Karpas-422 (cell line): ENCODE measurements at places on chromosomes 13 and 19. TPM values are rescaled to one million over a fixed set of nuclear protein-coding genes. Genes with fewer than 3 reads are reported as not detected.

Gene MCEMP1
- not detected in 2 replicates for total RNA-seq

Gene N4BP2L2
- total RNA-seq: 71.2 and 138 TPM in 2 replicates

Gene ONECUT3
- total RNA-seq: not detected in 2 replicates

DNA sequence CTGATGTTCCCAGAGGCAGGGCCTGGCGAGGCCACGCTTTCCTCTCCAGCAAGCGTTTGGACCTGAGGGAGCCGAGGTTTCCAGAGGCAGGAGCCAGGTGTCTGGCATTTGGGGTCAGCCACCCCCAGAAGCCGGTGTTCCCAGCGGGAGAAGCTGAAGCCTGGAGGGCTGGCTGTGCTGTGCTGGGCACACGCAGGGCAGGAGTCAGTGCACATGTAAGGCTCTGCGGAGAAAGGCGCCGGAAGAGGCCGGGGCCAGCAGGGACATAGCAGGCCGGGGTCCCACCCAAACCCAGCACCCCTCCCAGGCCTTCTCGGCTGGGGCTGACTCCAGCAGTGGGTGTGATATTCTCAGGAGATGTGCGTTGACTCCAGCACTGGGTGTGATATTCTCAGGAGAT lies 31.6 kb downstream of the MCF2L start:
- no peaks in the 10 kb centered on the region for H3K27me3 ChIP-seq
- H3K4me1 ChIP-seq: no peaks in the 10 kb centered on the region
- DNase-seq: no peak
- no peaks in the 10 kb centered on the region for H3K36me3 ChIP-seq
- no peak overlapping the region for H3K27ac ChIP-seq

- no peaks in the 10 kb centered on the region for H3K27me3 ChIP-seq
- H3K27ac ChIP-seq: no peak overlapping the region
- no peaks in the 10 kb centered on the region for H3K36me3 ChIP-seq
- H3K4me3 ChIP-seq: no peak overlapping the region
- DNase-seq: no peak
Measured at GRCh38 chr13:108363666-108364065, 94.1 kb downstream of the TNFSF13B start.

DNA sequence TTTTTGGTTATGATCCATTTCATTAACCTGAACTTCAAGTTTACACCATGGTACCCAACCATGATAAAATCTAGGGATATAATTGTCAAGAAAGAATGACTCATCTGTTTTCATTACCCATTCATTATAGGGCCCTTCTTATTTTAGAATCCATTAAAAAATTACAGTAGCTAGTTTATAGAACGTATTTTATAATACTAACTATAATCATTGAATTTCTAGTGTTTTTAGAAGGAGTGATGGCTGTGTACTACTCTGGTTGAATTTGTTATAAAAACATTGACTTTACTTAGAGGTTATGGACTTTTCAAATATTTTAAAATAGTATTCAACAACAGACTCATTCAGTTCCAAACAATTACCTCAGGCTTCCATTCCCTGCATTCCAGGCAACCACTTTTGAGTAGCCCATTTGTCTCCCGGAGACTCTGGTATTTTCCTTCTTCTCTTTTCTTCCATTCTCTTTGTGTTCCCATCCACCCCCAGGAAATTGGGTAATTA lies 71.9 kb upstream of the KLF12 start:
- H3K27ac ChIP-seq: no peak overlapping the region
- H3K27me3 ChIP-seq: no peaks in the 10 kb centered on the region
- no peaks in the 10 kb centered on the region for H3K4me1 ChIP-seq
- DNase-seq: no peak

GRCh38 chr13:111857336-111857735 lies 209.6 kb upstream of the SOX1 start:
- no peak for DNase-seq
- H3K4me3 ChIP-seq: no peak overlapping the region
- H3K27me3 ChIP-seq: no peaks in the 10 kb centered on the region
- H3K4me1 ChIP-seq: no peaks in the 10 kb centered on the region
